Stimulated activated CD4-positive, alpha-beta T cell treated with anti-CD3 and anti-CD28 coated beads, Interleukin-15, amount 100 ng/mL, for 1 hour (primary cell): ENCODE measurements at places on chromosomes 5 and 9.

GRCh38 chr5:132017738-132018625, 6.5 kb upstream of the ACSL6 start:
- no peak for DNase-seq

DNA sequence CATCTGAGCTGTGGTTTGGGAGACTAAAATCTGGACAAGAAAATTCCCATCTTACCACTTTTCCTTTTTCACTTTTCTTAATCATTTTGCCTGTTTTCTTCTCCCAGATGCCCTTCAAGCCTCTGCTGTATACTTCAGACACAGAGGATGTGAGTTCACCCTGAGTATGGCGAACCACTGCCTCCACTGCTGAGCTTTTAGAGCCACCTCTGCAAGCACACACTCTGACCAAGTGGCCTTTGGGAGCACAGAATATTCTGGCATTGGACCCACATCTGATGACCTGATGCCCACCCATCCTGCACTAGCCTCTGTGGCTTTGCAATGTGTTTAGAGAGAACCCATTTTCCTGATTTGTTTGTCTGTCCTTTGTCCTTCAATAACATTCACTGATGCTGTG, 32.5 kb downstream of the TERT start:
- DNase-seq = no peak

GRCh38 chr5:10301842-10302610, 5.7 kb downstream of the CMBL start:
- DNase-seq = no peak

DNA sequence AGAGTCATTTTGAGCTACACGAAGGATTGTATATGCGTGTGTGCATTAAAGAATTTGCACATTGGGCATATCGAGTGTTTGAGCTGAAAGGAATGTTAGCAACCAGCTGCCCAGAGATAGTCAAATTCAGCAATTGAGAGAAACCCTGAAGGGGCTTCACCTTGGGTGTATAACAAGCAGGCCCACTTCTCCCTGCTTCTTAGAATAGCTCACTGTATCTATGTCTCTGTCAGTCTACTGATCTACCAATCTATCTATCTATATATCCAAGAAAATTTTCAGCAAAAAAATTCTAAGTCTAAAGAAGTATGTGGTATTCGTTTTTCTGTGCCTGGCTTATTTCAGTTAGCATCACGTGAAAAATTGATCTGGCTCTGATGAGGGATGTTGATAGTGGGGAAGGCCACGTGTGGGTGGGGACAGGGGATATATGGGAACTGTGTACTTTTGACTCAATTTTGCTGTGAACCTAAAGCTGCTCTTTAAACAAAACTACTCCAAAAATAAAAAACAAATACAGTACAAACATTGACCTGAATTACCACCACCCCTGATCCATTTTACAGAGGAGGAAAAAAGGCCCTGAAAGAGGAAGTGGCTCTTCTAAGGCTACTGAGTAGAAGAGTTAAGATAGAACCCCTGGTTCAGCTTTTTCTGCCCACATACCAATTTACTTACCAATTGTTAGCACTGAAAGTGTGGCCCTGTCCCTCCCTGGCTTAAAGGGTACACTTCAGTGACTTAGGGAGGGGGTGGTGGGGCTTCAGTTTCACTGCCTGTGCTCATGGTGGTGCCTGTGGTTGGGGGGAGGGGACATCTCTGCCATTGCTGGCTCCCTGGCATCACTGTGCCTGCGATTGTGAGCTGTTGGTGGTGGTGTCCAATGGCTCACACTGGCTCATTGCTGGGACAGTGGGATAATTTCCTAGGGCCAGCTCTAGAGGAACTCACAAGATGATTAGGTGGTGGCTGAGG, 141.8 kb downstream of the DOCK2 start:
- no peak for DNase-seq

GRCh38 chr9:2459756-2460155, 161.8 kb upstream of the VLDLR start:
- no peak for DNase-seq

GRCh38 chr5:135332519-135333150, 66.4 kb downstream of the MACROH2A1 start:
- DNase-seq = no peak

DNA sequence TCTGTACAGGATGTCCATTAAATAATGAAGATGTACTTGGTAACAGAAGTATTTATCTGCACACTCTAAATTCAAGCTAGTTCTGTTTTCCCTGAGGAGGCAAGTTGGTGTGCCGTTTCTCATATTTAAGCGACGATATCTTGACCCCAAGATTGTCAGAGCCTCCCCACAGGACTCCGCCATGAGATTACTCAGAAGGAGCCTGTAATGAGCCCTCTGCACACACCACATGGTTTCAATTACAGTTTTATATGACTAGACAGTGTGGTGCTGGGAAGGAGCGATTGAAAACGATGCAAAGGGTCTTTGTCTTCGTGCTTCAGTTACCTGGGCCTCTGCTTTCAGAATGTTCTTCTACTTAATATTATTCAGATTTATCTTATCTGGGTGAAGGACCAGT, 840.4 kb upstream of the WWC1 start:
- no peak for DNase-seq

- no peak for DNase-seq
Measured at GRCh38 chr5:17216974-17217492, 398 bp upstream of the BASP1 start.

GRCh38 chr9:78121488-78121887, 89.9 kb upstream of the GNAQ start:
- peak; percentile 18 for DNase-seq

DNA sequence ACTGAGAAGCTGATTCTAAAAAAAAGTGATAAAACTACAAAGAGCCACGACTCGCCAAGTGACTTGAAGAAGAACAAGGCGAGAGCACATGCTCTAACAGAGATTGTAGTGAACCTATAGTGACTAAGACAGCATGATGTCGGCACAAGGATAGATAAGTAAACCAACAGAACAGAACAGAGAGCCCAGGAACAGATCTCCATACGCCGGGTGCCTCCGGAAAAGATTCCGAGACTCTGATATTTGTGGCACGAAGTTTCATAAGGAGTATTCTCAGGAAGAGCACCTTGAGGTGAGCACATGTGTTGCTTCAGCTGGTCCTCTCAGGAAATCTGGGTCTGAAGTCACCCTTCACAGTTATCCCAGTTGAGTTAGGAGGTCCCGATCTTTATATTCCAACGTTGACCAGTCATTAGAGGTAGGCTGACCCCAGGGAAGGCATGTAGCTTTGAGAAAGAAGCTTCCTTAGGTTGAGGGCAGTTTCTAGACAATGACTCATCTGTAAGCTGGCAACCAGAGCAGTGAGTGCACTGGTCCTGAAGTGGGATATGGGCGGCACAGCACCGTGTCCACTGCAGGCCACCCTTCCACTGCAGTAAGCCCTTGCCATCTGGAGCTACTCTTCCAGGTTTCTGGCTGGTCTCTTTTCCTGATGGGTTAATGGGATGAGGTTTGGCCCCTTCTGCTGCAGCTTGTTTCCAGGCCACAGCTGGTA, 13.6 kb upstream of the CLK4 start:
- DNase-seq = no peak

GRCh38 chr5:151706906-151707305, 20.2 kb upstream of the SPARC start:
- DNase-seq = no peak

DNA sequence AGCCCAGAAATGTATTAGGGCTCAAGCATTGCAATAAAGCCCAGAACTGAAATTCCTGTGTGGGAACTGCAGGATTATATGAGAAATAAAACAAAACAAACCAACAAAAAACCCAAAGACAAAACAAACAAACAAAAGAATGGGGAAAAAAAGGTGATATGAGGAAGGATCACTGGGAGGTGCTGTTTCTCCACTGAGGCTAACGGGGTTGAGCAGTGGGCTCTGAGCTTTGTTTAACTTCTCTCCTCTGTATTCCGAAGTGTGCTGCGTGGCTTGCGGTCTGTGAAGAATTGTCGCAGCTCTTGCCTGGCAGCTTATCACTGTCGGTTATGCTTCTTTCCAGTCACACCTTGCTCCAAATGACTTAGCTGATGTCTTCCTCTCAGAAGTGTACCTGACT, 106.3 kb downstream of the TENT4A start:
- no peak for DNase-seq

DNA sequence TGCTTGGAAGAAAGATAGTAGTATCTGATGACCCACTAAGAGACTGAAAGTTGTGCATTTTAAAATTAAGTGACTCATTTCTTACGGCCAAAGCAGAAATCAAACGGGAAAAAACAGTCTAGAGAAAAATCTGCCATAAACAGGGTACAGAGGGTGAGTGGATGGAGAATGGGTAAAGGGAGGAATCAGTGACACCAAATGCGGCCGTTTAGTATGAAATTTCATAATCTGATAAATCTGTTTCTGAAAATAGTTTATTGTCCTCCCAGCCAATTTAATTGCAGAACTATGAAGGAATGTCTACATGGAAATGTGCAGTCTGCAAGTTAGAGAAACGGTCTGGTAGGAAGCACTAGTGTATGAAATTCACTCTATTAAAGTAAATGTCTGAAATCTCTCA, 39.5 kb downstream of the ADAMTS12 start:
- no peak for DNase-seq

- no peak for DNase-seq
Measured at GRCh38 chr9:121280715-121281613, 13.0 kb downstream of the GSN start.

DNA sequence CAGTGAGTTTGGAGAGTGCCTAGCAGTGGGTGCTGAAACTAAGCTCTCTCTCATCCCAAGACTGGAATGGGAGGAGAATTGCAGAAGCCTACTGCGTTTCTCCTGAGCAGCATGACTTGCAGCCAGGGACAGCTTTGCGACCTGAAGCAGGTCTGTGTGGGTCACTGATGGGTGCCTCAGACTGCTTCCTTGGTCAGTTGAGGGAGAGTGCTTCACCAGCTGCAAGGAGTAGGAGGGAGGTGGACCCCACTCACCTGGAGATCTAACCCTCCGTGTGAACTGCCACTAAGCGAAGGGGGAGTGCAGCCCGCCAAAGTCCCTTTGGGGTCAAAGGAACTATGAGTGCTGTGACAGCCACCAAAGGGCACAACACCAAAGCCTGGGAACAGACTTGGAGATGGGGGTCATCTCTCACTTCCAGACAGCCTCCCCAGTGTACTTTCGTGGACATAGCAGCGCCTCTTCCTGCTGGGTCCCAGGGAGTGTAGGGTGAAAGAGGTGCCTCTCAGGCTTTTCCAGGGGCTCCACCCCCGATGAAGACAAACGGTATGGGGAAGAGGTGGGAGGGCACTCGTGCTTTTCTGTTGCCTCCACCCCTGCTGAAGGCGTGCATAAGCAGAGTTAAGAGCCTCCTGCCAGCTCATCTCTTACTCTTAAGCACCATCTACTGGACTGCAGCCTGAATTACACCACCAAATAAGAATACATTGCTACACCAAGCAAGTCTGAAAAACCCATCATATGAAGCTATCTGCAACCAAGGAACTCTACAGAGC, 34.3 kb upstream of the MACIR start:
- DNase-seq = no peak

GRCh38 chr5:141617128-141617527, 1.7 kb downstream of the DIAPH1 start:
- no peak for DNase-seq

DNA sequence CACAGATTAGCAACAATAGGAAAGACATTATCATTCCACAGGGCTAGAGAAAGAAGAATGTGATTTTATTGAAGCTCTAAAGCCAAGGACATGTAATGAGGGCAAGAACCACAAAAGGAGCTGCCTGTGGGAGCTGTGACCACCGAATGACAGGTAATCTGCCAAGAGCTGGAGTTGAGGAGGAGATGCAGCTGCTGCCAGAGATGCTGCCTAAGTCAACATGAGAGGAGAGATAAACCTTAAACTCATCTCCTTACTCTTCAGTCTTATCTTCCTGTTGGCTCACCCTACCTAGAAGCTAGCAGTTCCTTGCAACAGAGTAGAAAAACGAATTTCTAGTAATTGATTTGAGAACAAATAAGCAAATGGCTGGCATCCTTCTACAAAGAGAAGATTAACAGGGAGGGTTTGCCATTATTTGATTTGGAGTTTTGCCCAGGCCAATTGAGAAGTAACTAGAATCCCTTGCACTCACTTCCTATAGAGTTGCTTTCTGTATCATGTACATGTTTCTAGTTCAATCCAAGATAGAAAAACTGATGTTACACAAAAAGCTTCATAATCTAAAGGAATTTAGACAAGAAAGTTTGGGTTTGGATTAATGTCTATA, 539.2 kb downstream of the TLE1 start:
- DNase-seq = no peak

GRCh38 chr5:179613460-179614071, 9.9 kb downstream of the HNRNPH1 start:
- no peak for DNase-seq

DNA sequence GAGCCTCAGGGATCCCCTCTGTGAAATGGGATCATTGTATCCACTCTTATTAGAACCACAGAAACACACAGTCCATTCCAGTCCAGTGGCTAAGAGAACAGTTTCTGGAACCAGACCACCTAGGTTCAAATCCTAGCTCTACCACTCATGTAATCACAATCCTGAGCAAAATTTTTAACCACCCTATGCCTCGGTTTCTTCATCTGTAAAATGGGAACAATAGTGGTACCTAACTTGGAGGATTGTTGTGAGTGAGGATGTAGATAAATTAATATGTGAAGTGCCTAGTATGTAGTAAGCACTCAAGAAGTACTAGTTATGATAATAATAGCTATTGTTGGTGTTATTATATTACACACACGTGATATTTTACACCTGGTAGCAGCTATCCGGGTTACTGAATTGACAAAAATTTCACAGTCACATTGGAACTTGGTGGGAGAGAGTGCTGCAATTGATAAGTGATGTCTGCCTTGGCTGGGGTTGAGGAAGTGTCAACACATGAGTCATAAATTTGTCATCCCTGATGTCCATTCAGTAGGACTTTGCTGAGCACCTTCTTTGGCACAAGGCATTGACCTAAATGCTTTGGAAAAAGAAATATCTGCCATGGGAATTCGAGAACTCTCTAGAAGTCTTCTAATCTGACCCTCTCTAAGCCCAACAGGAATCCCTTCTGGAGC, 68.4 kb downstream of the COL27A1 start:
- DNase-seq = no peak

DNA sequence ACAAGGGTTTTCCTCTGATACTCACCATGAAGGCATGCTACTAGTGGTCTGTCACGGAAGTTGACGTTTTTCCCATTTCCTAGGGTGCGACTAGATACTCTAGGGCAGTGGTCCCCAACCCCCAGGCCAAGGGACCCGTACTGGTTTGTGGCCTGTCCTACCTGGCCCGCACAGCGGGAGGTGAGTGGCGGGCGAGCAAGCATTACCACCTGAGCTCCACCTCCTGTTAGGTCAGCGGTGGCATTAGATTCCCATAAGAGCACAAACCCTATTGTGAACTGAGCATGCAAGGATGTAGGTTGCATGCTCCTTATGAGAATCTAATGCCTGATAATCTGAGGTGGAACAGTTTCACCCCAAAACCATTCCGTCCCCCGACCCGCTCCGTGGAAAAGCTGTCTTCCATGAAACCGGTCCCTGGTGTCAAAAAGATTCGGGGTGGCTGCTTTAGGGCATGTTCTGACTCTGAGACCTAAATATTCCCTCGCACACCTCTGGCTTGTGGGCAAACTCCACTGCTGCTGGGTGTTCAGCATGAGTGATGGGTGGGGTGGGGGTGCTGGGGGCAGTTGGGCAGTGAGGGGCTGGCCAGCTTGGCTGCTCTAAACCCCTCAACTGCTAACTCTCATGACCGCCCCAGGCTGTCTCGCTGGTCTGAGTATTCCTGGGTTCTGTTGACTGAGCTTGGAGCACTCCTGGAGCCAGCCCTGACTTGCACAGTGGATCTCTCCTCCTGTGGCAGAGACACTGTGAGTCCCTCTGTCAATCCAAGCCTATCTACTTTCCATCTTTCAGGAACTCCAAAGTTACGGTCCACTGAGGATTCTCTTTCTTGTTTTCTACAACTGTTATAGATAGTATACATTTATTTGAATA, 78.3 kb upstream of the NEK6 start:
- DNase-seq = no peak

- no peak for DNase-seq
Measured at GRCh38 chr5:9037048-9037447, 508.8 kb downstream of the SEMA5A start.
